ENCODE measurements at places on chromosomes 1 and 21. TPM values are rescaled to one million over a fixed set of nuclear protein-coding genes. Genes with fewer than 3 reads are reported as not detected.

- no peak for DNase-seq
These were observed 10.7 kb downstream of the YBX1 start for GRCh38 chr1:42692911-42693310.

The TDRD5 gene
- total RNA-seq = not detected

The SH3BGR gene
- 1.5 TPM for total RNA-seq

The CYP4Z1 gene
- not detected for total RNA-seq

- no peak for DNase-seq
These were observed 485.9 kb downstream of the LMO4 start for GRCh38 chr1:87814573-87814972.

DNA sequence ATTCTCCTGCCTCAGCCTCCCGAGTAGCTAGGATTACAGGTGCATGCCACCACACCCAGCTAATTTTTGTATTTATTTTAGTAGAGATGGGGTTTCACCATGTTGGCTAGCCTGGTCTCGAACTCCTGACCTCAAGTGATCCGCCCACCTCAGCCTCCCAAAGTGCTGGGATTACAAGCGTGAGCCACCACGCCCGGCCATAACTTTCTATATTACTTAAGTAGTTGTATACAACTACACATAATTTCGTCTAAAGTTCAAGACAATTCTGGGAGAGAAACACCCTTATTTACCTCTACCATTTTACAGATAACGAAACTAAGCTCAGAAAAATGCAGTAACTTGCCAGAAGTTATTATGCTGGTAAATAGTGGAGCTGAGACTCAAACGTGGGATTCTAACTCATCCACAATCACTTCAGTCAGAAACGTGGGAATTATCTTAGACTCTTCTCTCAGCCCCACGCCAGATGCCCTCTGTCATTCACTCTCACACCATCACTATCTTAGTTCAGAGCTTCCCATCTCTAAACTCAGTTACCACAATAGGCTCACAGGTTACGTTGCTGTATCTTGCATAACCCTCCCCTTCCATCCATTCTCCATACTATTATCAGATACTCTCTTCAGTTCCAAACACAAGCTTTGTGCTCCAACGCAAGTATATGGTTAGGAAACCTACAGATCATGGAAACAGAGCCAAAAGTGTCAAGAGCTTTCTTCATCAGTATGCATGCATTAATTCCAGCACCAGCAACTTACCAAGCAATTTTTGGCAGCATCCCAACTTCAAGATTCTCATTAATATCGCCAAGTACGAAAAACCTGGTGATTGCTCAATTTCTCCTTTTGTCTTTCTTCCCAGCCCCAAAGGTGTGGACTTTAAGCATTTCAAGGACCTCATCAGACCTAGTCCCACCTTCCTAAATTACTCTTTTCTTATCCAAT lies 69.3 kb downstream of the RERE start:
- DNase-seq = no peak

- no peak for DNase-seq
These were observed 4.9 kb downstream of the SLC5A9 start for GRCh38 chr1:48227165-48228013.

- DNase-seq = no peak
These were observed 17.9 kb downstream of the SLC9A1 start for GRCh38 chr1:27136998-27137542.

The MAP3K21 gene
- total RNA-seq = 0.25 TPM

GRCh38 chr1:213914392-213914791 lies 73.4 kb upstream of the PROX1 start:
- peak; percentile 40 for DNase-seq

The LRRC39 gene
- 2.1 TPM for total RNA-seq

GRCh38 chr1:170704256-170704655 lies 40.3 kb downstream of the PRRX1 start:
- no peak for DNase-seq

GRCh38 chr1:8854240-8854639 lies 24.2 kb downstream of the ENO1 start:
- peak; percentile 61 for DNase-seq

DNA sequence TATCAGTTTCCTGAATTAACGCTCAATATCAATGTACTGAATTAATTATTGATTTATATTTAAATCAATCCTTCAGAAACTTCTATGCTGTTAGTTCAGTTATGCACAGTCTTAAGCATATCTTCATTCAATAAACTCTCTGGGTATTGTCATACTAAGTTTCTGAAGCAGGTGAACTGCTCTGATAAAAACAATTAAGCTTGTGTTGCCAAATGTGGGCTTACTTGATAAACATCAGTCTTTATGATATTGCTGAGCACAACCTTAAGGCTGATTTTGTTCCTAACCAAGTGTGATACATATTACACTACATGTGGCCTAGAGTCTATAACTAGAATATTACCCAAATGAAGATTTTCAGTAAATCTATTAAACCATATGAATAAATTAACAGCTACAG lies 67.6 kb downstream of the DPYD start:
- DNase-seq = no peak

The ADCY10 gene
- 0.07 TPM for total RNA-seq
